ENCODE measurements at places on chromosomes 12 and 14.

DNA sequence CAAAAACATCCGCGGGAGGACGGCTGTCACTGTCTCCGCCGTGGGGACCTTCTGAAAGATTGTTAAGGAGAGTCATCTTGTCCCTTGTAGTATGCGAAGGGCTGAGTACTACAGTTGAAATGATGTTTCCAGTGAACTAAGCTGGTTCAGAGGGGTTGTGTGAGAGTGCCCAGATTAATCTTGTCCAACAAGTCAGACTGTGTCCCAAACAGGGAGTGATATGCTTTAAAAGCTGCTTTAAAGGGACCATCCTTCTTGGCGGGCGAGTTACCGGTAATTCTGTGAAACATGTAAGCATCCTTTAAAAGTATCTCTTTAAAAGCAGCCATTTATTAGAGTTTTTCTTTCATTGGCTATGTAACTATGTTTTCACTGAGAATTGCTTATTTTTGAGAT is 1.1 kb downstream of the WDR20 start:
- no peak for DNase-seq

DNA sequence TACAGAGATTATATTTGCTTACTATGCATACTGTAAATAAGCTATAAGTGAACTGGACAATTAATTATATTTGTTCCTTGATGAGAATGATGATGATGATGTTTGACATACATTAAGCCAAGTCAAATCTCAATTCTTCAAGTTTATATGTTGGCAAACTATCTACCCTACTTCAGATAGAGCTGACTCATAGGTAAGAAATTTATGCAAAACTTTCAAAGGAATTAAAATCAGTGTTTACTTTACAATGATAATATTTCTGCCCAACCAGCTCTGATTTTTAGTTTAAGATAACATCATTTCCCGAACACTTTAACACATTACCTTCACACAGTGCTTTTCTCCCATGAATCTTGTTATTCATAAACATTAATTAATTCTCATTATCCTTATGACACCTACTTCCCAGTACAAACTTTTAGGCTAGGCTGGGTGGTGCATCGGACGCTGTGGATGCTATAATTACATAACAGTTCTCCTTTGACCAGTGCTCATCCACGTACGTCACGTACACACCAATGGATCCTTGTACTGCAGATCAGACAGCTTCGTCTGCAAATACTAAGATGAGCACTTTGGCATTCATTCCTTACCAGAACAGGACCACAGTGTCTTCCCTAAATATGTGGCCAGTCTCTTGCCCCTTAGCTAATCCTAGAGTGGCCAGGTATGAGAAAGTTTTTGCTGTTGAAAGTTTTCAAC is 18.3 kb downstream of the BMP4 start:
- DNase-seq, result no peak

DNA sequence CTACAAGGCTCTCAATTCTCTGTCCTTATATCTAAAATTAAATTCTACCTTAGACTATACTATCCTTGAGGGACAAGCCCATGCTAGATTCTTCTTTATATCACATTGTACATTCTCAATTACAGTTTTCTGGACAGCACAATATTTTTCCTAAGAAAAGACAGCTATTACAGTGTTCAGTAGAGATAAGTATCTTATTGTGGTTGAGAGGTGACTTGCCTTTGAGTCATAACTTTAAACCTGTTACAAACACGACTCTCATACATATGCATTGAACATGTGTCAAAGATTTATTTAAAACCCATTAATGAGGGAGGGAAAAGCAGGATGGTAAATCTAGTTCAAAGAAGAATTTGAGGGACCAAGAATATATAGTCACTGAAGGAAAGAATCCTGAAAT is 61.1 kb downstream of the TPH2 start:
- DNase-seq, result no peak

DNA sequence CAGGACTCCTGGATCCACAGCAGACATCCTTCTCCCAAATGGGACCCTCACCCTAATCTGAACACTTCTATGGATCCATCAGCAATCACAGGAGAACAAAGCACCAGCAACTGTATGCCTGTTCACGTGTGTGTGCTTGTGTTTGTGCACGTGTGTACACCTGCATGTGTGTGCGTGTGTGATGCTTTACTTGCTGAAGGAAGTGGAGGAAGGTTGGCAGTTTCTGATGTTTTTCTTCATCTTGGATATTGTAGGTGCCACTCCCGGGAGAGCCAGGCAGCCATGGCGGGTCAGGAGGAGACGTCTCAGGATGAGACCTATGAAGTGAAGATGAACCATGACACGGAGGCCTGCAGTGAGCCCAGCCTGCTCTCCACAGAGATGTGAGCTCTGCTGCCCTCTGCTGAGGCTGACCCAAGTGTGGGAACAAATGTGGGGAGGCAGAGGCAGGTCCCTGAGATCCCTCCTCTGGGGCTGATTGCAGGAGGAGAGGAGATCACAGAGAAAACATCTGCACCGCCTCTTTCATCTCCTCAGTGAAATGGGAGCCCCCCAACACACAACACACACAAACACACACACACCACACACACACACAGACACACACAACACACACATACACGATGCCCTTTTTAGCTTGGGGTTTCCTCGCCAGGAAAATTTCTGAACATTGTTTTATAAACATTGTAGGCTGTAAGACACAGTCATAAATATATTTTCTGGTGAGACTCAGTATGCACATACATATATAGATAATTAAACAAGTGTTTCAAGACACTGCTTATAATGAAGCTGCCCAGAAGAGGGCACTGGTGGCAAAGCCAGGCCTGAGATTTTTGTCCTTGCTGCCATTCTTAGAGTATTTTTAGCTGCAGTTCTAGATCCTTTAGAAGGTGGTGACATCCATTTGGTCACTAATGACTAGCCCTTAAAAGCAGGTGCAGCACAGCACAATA is 112.2 kb upstream of the FKBP4 start:
- peak; percentile 85 for DNase-seq

DNA sequence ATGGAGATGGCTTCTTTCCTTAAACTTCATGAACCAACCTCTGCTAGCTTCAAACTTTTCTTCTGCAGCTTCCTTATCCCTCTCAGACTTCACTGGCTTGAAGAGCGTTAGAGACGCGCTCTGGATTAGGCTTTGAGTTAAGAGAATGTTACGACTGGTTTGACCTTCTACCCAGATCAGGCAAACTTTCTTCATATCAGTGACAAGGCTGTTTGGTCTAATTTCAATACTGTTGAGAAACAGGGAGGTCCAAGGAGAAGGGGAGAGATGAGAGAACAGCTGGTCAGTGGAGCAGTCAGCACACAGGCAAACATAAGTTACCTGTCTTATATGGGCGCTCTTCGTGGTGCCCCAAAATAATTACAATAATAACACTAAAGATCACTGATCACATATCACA is 14.9 kb downstream of the SCAF11 start:
- DNase-seq, result no peak

- peak; percentile 51 for DNase-seq
These were observed 364.8 kb downstream of the SNAPC1 start for GRCh38 chr14:62126879-62127478.

DNA sequence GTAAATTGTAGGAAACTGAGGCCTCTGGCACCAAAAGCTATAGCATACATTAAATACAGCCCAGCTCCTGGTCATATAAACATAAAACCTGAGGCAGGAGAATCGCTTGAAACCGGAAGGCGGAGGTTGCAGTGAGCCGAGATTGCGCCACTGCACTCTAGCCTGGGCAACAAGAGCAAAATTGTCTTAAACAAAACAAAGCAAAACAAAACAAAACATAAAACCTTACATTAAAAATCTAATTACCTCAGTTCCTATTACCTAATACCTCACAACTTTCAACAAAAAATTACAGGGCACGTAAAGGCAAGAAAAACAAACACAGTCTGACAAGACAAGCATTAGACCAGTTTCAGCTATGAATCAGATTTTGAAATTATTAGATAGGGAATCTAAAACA is 36.7 kb downstream of the TMEM116 start:
- DNase-seq, result no peak

DNA sequence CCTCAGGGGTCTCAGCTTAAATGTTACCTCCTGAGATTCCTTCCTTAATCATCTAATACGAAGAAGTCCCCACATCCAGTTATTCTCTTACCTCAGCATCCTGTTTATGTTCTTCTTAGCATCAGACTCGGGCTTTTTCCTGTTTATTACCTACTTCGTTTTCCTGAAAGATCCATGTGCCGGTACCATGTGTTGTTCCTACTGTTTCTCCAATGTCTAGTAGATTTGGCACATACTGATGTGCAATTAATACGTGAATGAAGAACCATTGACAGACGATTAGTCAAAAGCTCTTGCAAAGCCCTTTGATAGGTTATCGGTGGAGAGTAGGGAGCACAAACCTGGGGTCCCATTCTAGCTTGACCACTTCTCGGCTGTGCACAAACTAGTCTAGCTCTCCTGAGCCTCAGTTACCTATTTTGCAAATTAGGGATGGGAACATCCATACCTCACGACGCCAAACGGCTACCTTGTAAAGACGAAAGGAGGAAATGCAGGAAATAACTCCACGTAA is 735 bp upstream of the MAPKAPK5 start:
- peak; percentile 55 for DNase-seq

DNA sequence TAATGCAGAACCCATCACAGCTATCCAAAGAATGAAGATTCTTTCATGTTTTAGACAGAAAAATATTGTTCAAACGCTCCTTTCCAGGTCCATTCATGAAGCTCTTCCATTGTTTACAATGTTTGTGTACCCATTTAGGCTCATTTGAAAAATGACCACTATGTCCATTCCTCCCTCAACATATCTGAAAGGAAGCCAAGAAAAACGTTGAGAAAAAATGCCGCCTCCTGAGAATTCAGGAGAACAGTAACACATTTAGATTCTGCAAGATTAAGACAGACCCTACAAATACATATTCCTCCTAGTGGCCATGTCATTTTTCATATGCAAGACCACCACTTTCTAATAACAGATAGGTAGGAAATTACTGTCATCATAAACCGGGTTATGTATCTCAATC is 124.4 kb downstream of the SLC25A21 start:
- no peak for DNase-seq

GRCh38 chr14:39265806-39266524 is 32.2 kb downstream of the MIA2 start:
- peak; percentile 30 for DNase-seq

- DNase-seq, result no peak
These were observed 239.0 kb downstream of the ASCL1 start for GRCh38 chr12:103196467-103196866.

DNA sequence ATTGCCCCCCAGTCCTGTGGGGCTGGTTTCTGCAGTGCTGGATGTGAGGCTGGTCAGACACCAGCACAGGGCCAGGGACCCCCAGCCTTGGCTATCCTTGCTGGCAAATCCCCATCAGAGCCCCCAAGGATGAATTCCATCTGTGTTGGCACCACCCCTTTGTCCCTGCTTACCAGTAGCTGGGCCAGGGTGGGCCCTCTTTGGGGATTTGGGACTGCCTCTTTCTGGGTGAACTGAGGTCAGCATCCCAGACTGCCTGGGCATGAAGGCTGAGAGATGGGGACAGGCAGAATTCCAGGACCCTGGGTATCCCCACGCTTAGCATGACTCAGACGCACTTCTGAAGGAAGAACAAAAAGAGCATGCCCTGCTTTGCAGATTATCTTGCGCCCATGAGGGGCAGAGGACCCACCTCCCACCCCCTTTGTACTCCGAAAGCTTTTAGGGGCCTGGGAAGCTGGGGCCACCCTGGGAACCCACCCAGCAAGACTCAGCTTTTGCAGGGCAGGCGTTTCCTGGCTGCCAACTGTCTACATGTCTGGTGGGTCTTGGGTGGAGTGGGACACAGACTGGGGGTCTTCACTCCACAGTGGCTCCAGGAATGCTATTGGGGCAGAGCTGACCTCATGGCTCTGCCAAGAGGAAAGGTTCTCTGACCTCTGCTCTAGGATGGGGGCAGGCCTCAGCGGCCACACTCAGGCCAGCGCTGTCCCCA is 26.8 kb downstream of the RFLNA start:
- no peak for DNase-seq

DNA sequence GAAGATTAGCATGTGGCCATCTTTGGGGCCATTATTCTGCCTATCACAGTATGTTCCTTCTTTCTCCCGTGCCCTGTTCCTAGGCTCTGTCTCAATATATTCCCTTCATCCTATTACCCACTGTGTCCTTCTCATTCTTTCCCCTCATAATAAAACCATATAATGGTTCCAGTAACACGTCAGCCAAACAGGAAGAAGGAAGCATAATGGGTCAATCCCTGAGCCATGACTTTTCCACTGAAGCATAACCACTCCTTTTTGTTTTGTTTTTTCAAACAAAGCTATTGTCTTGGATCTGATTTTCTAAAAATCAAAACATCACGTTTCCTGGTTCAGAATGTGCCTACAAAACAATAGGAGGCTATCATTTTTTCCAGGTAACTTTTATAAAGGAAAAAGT is 21.3 kb upstream of the RHOJ start:
- DNase-seq, result no peak

- no peak for DNase-seq
These were observed 186.7 kb upstream of the NEDD1 start for GRCh38 chr12:96720363-96720705.

DNA sequence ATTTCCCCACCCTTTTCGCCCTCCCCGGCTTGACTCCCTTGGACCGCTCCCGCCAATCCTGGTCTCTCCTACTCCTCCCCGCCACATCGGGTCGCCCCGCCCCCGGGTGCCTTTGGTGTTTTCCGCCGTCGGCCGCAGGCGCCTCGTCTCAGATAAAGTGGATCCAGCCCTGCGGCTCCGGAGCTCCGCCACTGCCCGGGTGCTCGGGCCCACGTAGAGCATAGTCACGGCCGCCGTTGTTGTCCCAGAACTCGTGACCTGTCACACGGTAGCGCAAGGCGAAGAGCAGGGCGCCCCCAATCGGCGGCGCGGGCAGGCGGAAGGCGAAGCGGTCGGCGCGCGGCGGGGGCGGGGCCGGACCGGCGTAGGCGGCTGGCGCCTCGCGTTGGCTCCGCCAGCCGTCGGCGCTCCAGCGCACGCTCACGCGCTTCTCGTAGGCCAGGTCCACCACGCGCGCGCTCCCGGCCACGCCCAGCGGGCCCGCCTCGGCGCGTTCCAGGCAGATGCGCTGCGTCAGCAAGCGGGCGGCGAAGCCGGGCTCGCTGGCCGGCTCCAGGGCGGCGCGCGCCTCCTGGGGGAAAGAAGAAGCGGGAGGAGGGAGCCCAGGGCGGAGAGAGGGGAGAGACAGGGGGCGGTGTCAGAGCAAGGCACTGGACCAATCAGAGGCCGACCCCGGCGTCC is 1.2 kb downstream of the PPP1R3E start:
- peak; percentile 97 for DNase-seq

DNA sequence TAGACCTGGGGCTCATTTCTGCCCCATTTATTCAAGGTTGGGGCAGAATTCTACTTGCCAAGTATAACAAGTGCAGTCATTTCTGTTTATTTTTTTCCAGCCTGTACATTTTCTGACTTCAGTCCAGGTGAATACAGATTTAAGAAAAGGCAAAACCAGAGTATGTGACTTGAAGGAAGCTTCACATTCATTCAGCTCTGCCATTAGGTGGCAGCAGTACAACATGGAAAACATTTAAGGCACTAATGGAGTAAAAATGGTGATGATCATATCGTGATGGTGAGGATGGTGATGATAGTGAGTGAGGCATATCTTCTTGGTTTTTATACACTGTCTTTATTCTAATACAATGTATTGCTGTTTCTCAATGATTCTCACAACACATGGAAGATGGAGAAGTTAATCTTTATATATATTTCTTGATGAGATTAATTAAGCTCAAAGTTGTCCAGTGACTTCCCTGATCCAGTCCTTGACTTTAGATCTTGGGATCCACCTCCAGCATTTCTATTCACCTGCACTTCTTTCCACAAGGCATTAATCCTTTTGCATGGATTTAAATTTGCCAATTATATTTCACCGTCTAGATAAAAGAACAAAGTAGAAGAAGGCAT is 176.7 kb upstream of the SEL1L start:
- peak; percentile 57 for DNase-seq

GRCh38 chr12:13258197-13258596 is 61.7 kb downstream of the EMP1 start:
- no peak for DNase-seq

- no peak for DNase-seq
These were observed 4.1 kb downstream of the C12orf75 start for GRCh38 chr12:105334582-105334981.
